ENCODE measurements at places on chromosomes 7 and 10. TPM values are rescaled to one million over a fixed set of nuclear protein-coding genes. Genes with fewer than 3 reads are reported as not detected.

DNA sequence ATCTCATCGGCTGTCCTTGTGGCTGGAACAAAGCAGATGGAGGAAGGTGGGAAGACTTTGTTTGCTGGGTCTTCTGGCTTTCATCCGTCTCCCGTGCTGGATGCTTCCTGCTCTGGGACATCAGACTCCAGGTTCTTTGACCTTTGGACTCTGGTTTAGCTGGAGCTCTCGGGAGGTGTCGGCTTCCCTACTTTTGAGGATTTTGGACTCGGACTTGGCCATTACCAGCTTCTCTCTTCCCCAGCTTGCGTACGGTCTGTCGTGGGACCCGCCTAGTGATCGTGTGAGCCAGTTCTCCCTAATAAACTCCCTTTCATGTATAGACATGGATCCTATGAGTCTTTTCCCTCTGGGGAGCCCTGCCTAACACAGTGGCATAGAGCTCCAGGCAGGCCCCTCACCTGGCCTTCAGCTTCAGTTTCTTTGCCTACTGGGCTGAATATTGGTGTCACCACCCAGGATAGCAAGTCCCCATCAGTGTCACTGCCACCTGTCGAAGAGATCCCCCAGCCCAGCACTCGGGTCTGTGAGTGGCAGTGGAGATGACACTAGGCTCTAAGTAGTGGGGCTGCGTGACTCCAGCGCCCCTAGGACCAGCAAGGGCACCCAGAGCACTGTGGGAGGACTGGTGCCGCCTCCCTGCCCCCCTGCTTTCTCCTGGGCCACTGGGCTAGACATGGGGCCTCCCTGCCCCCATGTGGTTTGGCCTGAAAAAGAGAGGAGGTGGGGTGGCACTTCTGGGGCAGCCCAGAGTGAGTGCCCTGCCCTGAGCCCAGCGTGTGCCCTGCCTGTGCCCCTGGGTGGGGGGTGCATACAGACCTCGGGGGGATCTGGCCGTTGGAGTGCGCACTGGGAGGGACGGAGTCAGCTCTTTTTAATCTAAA is 135.6 kb downstream of the LHPP start:
- no peak for DNase-seq

- no peak for DNase-seq
Observed at GRCh38 chr10:127044186-127044585, 139.0 kb downstream of the DOCK1 start.

- no peak for DNase-seq
Observed at GRCh38 chr10:6719561-6719960, 139.5 kb upstream of the PRKCQ start.

Gene LSM8
- total RNA-seq: 48.1 TPM

- DNase-seq: no peak
Observed at GRCh38 chr10:3000048-3000447, 67.3 kb upstream of the PFKP start.

- DNase-seq: no peak
Observed at GRCh38 chr10:71649631-71650030, 69.9 kb downstream of the C10orf105 start.

- DNase-seq: no peak
Observed at GRCh38 chr7:52727632-52728031, 307.8 kb upstream of the POM121L12 start.

GRCh38 chr7:91503934-91504555 is 239.8 kb downstream of the FZD1 start:
- DNase-seq: peak; percentile 32

DNA sequence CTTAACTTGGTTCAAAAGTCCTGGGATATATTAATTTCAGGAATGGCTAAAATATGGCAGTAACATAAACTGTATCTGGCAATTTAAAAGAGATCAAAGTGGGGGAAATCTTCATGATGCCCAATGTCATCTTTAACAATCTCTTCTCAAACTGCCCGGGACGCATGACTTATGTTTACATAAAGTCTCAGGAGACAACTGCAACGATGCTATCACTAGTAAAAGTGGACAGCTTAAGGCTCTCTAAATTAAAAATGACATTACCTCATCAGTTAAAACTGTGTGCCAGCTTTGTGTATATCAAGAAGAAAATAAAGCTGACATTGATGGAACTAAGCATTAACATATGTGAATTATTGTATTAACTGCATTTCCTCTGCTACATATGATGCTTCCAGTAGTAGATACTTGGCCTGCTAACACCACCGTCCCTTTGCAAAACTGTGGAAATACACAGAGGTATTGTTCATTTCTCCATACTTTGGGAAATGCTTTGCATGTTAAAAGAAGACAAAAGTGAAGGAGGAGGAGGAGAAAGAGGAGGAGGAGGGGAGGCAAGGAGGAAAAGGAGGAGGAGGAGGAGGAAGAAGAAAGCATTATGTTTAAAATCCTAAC is 62.4 kb downstream of the NRP1 start:
- DNase-seq: no peak

Gene NPFFR1
- total RNA-seq: 0.50 TPM

Gene HOXA11
- 2.2 TPM for total RNA-seq

GRCh38 chr7:72704894-72705293 is 123.1 kb downstream of the TYW1B start:
- no peak for DNase-seq

Gene AGR2
- 10.1 TPM for total RNA-seq

Gene LDB3
- total RNA-seq: 0.66 TPM

Gene CTBP2
- 79.6 TPM for total RNA-seq
